ENCODE measurements at places on chromosomes 5 and 9.
A peak's percentile ranks its signal among the peaks of the same experiment; 100 is the strongest.

DNA sequence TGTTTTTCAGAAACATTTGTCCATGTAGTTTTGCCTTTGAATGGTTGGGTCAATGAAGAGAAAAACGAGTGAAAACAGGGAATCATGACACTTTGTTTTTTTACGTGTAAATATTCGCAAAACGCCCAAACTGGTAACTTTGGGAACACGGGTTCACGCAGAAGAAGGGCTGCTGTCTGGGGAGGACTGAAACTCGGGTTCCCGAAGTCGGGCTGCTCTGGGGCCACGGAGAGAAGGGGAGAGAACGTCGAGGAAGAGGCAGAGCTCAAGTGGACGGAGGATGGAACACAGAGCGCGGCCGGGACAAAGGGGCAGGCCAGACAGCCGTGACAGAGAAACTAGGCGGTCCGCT, 478 bp upstream of the SETD9 start:
- peak; percentile 25 for DNase-seq

DNA sequence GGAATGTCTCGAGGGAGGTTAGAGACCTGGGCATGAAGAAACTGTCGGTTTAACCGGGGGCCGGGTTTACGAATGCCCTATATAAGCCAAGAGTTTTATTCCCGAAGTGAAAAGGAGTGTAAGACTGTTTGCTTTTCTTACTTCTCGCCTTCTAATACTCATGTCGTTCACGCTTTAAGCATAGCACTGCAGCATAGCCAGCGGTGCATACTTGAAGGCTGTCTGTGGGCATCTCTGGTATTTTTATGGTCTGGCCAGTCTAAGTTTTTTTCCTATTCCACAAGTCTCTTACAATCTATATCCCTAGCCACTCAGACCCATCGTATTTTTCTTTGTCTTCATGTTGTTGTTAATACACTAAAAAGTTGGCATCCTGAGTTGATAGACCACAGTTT, 1.2 kb downstream of the UHRF2 start:
- DNase-seq: no peak

DNA sequence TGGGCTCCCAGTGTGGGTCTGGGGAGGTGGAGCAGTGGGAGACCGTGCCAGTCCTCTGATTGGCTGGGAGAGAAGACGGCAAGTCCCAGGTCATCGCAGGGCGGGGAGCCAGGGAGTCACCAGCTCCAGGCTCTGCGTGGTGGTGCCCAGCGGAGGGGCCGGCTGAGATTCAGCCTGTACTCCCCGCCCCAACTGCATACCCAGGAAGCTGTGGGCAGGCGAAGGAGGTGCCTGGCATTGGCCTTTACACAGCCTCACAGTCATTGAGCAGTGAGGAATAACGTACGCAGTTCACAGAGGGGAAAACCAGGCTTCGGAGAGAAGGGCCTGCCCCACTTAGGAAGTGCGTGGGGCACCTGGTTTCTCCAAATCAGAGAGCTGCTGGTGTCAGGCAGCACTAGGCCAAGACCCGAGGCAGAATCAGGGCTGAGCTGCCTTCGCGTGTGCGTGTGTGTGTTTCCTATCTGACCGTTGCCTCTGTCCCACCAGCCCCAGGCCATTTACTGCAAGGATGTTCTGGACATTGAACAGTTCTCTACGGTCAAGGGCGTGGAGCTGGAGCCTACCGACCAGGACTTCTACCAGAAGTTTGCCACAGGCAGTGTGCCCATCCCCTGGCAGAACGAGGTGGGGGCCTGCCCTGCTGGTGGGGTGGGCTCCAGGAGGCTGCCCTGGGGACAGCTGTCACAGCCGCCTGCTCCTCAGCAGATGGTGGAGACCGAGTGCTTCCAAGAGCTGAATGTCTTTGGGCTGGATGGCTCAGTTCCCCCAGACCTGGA, 6.2 kb upstream of the PRR7 start:
- DNase-seq: no peak

DNA sequence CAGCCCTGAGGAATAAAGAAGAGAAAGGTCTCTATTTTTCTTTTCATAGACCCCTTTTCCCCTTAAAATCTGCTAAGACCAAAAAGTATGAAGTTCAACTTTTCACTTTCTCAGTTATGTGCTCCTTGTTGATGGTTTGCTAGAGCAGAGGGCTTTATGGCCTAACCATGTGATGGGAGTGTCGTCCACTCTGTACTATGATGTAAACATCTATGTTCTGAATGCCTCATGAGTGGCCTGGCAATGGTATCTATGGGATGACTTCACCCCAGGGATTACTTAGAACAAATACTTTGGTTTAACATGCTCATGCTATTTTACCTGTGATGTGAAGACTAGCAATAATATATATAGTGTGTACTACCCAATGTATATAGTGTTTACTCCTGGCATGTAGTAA, 43.7 kb upstream of the MIER3 start:
- DNase-seq: no peak

- DNase-seq: no peak
These were observed 593.5 kb downstream of the CETN3 start for GRCh38 chr5:89816038-89816437.

DNA sequence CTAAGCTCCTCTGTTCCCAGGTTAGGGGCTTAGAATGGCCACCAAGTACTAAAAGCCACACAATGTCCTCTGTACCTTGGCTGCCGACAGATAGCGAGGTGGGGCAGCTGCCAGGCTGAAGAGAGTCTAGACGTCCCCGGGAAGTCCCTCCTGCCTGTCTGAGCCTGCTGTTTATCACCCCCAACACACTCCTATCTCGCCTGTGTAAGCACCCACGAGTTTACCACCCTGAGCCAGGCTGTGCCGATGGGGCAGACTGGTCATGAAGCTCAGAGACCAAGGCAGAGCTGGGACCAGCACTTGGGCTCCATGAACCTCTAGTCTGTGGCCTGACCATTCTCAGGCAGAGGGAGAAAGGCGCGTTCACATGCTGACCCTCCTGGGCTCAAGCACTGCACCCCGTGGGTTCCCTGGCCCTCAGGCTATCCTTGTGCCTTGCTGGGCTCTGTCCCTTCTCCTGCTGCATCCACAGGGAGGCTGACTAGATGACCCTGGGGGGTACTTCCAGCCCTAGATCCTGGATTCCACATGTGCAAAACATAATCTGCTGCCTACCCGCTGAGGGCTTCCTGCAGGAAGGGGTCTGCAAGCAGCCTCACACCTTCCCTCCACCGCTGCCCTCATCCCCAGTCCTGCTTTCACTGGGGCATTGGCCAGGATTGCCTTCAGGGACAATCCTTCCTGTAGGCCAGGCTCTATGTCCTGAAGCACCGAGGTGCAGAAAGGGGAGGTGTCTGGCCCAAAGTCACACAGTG, 18.6 kb upstream of the SLC25A51 start:
- no peak for DNase-seq

DNA sequence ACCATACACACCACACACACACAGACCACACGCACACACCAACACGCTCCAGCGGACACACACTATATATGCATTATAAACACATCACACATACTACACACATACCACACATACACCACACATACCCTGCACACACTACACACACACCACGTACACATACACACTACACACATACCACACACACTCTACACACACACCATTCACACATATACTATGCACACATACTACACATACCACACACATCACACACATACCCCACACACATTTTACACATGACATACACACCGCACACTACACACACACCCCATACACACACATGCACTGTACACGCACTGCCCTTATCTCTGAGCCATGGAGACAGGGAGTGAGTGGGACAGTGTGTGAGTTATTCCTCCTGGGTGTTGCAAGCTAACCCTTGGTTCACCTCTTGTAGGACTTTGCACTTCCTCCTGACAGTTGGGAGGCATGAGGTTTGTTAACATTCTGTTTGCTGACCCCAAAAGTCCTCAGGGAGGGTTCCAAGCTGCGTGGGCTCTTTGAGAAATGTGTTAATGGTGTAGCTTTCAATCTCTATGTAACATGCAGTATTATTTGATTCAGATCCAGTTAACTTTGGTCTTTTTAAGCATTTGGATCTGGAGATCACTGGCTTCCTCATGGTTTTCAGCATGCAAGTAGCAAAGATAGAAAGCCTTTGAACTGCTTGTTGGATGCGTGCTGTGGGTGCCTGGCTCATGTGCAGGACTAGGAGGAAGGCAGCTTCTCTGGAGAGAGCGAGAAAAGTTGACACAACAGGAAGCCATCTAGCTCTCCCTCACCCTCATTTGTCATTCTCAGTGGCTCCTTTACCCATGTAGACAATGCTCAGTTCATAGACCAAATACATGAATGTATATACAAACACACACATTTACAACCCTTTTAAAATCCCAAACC, 13.7 kb downstream of the IL31RA start:
- no peak for DNase-seq

DNA sequence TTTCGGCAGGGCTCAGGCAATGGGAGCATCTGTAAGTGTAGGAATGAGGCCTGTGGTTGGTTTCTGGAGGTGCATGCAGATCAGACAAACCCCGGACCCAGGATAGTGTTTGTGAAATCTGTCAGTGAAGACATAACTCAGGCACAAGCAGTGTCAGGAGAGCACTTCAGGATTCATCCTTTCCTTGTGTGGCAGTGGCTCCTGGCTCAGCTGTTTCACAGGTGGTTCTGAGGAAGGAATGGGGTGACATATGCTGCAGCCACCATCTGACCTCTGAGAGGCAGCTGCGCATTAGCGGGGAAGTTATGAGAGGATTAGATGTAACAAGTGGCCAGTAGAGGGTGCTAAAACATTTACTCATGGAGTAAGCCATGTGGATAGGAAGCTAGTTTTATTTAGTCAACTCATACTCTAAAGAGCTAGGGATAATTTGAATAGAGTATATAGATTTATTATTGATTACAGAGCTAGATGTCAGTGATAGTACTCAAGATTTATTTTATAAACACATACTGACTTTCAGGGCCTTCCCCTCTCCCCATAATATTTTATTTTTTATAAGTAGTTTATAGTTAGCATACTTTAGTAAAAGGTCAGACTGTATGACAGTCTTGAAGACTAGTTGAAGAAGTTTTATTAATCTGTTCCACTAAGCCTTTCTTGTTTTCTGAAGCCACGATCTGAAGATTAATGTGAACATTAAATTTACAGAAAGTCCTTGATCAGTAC, 28.4 kb downstream of the NNT start:
- no peak for DNase-seq

- DNase-seq: no peak
These were observed 36.5 kb upstream of the GLDC start for GRCh38 chr9:6681957-6682501.

- DNase-seq: no peak
These were observed 88.1 kb downstream of the S1PR3 start for GRCh38 chr9:89079391-89079790.

DNA sequence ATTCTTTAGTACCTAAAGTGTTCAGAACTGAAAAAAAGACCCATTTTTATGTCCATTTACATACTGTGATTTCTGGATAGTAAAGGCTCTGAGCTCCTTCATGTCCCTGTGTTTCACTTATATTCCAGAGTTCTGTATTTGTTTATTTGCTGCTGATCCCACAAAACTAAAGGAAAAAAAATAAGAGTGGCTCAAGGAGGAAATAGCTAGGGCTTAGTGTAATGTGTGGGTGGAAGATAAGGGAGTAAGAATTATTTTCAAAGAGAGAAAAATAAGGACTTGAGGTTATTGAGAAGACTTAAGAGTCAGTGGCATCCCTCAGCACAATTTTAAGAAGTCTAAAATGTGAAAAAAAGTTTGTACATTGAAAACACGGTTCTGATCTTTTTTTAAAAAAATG, 46.0 kb downstream of the ENTREP1 start:
- DNase-seq: no peak

- DNase-seq: no peak
These were observed 64.4 kb downstream of the PIK3R1 start for GRCh38 chr5:68279984-68280383.

Data from stimulated activated CD4-positive, alpha-beta T cell treated with anti-CD3 and anti-CD28 coated beads, Interleukin-4, amount 100 ng/mL, for 48 hours (primary cell).